ENCODE measurements at places on chromosomes 6 and 20.

- no peak for DNase-seq
Measured at GRCh38 chr6:21754891-21755290, 161.3 kb downstream of the SOX4 start.

DNA sequence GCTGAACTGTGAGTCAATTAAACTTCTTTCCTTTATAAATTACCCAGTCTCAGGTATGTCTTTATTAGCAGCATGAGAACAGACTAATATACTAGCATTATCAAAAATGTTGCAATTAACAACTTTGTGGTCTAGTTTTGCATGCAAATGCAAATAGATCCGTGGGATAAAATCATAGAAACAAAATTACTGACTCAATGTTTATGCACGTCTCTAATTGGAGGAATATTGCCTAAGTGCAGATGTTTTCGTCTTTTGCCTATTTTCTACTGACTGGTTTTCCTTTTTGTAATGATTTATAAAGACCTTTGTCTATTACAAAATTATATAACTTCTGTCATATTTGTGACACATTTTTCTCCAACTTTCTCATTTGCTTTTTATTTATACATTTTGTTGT is 51.9 kb downstream of the SYNE1 start:
- no peak for DNase-seq

GRCh38 chr6:107817784-107818183 is 6.3 kb downstream of the SCML4 start:
- no peak for DNase-seq

GRCh38 chr6:113882336-113883022 is 25.3 kb downstream of the MARCKS start:
- no peak for DNase-seq

GRCh38 chr6:33846226-33846625 is 42.4 kb upstream of the MLN start:
- no peak for DNase-seq

GRCh38 chr6:50816115-50816675 is 2.5 kb upstream of the TFAP2B start:
- no peak for DNase-seq

GRCh38 chr6:116529466-116530290 is 15.8 kb downstream of the TRAPPC3L start:
- no peak for DNase-seq

DNA sequence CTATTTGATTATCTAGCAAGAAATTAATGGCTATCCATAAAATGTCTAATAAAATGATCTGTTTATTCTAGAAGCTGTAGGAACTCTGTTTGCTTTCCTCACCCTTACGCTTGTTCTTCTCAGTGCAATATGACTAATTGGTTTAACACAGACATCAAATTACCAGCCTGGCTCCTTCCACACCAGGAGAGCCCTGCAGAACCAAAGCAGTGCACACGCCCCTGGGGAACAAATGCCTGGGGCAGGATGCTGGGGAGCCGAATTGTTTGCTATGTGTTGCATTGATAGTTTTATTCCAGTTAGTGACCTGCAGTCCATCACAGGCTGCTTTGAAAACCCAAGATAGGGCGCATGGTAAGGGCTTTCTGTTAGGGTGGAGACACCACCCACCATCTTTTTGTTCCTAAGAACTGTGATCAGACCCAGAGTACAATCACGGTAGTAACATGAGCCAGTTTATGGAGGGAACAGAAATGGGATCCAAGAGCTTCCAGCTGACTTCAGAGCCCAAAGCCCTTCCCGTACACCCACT is 126.4 kb upstream of the CD93 start:
- no peak for DNase-seq

- no peak for DNase-seq
Measured at GRCh38 chr6:168231393-168231957, 88.1 kb downstream of the DACT2 start.

GRCh38 chr20:23417861-23418260 is 3.4 kb downstream of the NAPB start:
- DNase-seq: no peak

- no peak for DNase-seq
Measured at GRCh38 chr6:75759207-75759606, 10.2 kb downstream of the MYO6 start.

- DNase-seq: no peak
Measured at GRCh38 chr6:136792095-136792409, 225 bp downstream of the MAP3K5 start.

DNA sequence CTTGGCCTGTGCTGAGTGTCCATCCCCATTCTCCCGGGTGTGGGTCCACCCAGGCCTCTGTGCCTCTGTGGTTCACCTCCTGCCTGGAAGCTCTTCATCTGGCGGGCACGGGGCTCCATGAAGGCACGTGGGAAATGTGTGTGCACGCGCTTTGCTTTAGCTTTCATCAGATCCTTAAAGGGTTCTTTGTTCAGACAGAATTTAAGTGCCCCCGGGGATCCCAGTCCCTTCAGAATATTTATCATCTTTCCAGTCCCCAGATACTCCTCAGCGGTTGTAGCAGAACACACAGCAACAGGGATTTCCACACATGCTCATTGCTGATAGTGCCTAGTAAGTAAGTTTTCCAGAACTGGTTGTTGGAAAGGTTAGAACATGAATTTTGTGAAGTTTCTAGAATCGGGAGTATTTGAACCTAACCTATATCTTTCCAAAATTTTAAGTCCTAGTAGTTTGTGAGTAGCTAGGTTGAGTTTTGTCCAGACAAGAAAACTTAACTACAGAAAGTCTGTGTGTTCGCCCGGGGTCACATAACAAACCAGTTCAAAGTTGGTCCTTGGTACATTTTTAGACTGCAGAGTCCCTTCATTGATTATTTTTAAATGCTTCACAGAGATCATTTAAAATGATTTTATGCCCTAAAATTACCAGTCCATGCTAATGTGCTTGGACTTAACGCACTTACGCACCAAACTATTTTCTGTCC is 67.7 kb downstream of the RPP40 start:
- no peak for DNase-seq
